ENCODE measurements at places on chromosomes 3 and 15.

DNA sequence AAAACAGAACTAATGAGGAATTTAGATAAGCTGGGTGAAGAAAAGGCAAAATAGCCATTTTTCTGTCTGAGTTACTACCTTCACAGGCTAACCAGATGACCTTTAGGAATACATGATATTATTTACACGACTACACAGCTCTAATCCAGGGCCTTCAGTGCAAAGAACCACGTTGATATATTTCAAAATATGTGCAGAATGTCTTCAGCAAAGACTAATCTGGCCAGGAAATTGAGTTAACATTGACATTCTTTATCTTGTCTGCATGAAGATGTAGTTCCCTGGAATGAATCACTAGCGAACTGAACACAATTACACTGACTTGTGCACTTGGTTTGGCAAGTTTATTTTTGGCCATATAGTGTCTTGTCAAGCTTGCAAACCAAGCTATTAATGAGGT lies 41.5 kb downstream of the PDHB start:
- no peak for DNase-seq

DNA sequence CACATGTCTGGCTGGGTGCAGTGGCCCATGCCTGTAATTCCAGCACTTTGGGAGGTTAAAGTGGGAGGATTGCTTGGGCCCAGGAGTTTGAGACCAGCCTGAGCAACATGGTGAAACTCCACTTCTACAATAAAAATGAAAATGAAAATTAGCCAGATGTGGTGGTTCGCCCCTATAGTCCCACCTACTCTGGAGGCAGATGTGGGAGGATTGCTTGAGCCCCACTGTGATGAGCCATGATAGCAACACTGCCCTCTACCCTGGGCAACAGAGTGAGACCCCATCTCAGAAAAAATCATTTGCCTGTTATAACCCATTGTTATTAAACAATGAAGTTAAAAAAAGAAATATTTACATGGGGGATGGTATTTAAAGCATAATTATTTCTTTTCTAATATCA lies 240.1 kb upstream of the ZPLD1 start:
- DNase-seq = no peak

DNA sequence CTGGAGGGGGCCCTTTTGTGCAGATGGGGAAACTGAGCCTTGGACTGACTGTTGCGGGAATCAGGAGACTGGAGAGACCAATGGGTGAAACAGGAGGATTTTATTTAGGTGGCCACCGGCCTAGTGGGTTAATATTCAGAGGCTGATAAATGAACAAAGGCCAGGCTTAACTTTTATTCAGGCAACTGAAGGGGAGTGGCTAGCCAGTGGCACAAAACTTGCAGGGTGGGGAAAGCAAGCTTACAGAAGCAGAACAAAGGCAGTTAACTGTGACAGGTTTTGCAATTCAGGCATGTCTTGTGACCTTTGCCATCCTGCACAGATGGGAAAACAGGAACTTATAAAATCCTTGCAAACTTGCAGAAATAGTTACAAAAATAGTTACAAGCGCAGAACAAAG lies 24.9 kb upstream of the ACAD9 start:
- DNase-seq = no peak

- no peak for DNase-seq
These were observed 29.6 kb upstream of the CSTA start for GRCh38 chr3:122295266-122296062.

DNA sequence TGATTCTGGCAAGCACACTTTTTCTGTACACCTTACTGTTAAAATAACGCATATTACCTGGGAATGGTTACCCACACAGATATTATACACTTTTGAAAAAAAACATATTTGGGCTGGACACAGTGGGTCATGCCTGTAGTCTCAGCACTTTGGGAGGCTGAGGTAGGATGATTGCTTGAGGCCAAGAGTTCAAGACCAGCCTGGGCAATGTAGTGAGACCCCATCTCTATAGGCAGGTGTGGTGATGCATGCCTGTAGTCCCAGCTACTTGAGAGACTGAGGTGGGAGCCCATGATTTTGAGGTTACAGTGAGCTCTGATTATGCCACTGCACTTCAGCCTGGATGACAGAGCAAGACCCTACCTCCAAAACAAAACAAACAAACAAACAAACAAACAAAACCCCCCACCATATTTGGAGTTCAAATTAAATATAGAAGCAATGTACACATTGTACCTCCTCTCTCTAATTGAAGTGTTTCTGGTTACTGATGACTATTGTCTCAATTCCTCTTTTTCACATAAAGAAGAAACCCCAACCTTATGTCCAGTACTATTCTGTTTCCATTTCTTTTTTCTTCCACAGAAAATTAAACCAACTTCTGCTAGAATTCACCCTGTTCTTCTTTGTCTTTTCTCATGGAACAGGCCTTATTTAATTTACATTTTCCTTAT lies 152.6 kb upstream of the UMPS start:
- DNase-seq = no peak

DNA sequence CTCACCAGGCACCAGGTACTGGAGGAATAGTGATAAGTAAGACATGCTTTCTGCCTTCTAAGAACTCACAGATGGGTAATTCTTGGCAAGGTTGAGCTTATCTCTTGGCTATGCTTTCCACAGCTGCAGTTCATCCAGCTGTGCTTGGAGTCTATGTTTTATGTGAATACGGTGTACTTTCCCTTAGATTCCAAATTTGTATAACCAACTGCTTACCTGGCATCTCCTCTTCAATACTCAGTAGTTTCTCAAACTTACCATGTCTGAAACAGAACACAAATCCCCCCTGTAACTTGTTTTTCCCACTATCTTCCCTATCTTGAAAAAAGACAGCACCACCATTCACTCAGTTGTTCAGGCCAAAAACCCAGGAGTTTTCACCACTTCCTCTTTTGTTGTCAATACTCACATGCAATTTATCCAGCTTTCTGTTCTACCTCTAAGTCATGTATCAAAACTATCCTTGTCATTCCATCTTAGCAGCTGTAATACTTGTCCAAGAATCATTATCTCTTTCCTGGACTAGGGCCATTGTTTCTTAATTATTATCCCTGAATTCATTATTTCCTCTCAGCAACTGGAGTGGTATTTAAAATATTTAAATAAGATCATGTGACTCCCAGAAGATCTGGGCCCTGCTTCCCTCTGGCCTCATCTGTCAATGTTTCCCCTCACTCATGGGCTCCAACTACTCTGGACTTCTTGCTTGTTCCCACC lies 32.6 kb downstream of the COL6A5 start:
- no peak for DNase-seq

DNA sequence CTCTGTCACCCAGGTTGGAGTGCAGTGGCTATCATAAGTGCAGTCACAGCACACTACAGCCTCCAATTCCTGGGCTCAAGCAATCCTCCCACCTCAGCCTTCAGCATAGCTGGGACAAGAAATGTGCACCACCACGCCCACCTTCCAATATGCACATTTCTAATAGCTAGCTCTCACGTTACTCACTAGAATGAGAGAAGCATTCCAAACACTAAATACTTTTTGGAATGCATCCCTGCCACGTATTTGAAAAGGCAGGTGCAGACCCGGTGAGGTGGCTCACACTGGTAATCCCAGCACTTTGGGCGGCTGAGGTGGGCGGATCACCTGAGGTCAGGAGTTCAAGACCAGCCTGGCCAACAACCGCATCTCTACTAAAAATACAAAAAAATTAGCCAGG lies 7.6 kb upstream of the TCF12 start:
- no peak for DNase-seq

GRCh38 chr3:137295336-137295735 lies 337.6 kb downstream of the IL20RB start:
- no peak for DNase-seq

GRCh38 chr3:29991198-29991597 lies 615.2 kb upstream of the TGFBR2 start:
- no peak for DNase-seq

DNA sequence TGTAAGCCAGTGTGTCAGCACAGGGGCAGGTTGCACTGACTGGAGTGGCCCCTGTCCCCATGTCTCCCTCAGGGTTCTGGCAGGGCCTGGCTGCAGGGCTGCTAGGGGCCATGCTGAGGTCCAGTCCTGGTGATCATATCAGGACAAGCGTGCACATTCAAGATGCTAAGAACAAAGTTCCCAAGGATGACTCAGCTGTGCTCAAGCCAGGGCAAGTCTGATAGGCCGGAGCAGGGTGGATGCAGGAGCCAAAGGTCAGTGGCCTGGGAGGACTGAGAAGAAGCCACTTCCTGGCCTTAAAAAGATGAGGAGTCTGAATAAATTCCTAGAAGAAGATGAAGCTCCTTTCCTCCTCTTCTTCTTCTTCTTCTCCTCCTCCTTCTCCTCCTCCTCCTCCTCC lies 353.2 kb downstream of the AGBL1 start:
- DNase-seq = no peak

DNA sequence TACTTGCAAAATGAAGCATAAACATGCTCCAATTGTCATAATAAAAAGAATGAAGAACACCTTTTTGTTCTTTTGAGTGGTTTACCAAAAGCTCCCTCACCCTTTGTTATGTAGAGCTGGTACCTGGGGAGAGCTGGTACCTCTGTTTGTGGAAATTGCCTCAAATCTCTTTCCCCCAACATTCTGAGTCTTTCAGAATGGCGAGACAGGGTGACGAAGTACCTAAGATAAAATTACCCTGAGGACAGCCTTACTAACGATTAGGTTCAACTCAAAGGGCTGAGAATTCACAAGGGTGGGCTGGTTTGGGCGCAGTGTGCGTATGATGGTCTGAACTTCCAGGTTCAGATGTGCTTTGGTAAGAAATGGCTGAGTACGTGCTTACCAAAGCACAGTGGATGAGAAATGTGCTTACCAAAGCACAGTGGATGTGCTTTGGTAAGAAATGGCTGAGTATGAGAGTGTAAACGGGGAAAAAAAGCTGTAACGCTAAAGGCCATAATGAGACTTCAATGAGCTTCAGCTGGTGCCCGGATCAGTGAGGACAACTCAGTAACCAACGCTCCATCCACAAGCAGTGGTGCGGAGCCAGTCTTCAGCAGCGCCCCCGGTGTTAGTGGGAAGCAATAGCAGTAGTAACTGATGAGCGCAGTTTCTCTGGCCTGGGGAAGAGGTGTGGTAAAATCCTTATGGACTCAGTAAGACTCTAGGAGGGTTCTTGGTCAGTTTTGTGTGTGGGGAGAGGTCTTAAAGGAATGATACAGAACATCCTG lies 72.3 kb upstream of the LRIG1 start:
- DNase-seq = no peak

DNA sequence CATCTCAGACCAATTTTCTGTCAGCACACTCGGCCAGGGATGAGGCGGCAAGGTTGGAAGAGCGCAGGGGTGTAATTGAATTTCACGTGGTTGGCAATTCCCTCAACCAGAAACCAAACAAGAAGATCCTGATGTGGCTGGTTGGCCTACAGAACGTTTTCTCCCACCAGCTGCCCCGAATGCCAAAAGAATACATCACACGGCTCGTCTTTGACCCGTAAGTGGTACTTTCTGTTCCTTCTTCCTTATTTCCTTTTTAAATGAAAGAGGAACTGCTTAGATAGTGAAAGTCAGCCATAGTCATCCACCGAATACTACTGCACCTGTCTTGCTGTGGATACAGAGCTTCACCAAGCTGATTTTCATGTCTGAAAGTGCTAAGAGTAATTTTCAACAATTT lies 60.1 kb downstream of the SGO1 start:
- no peak for DNase-seq

GRCh38 chr3:195057716-195058115 lies 213.2 kb downstream of the XXYLT1 start:
- no peak for DNase-seq

DNA sequence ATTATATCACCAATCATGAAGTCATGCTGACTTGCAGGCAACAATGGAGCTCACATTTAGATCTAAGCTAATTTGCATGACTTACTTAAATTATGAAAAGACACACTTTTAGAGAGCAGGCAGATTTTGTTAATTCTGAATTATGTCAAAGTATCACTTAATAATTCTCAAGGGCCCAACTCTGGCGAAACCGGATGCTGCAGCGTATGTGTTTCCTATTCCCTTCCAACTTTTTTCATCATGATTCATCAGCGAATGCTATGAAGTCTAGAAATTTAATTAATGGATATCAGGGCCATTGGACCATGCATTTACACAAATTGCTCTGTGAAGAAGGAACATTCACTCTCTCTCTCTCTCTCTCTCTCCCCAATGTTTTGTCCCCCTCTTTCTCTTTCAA lies 63.5 kb upstream of the GOLGA8A start:
- no peak for DNase-seq

DNA sequence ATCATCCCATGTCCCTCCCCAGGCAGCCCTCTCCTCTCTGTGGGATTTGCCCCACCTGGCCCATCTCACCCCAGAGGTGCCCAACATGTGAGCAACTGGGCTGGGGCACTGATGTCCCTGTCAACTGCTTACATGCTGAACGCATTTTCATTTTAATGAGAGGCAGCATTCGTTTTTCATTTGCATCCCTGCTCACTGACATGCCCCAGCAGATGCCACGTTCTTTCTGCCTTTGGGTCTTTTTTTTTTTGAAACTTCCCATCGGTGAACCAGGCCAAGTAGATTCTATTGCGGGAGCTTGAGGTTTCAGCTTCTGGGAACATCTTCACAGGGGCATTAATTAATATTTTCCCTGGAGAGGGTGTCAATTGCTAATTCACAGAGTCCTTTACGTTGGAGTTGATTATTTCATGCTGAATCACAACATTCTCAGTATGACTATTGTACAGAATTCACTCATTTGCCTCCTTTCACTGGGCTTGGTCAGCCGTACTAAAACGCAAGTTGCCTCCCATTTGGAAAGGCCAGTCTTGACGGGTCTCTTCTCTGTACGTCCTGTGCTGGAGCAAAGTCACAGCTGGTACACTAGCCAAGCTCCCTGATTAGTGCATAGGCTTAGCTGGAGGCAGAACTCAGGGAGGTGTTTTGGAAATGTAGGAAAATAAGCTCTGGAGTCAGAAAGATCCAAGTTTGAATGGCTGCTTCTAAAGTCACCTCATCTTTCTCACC lies 69.8 kb downstream of the CHRNA7 start:
- no peak for DNase-seq

- no peak for DNase-seq
These were observed 311.3 kb downstream of the PLCL2 start for GRCh38 chr3:17195856-17196604.

GRCh38 chr15:75821786-75822345 lies 21.4 kb upstream of the UBE2Q2 start:
- no peak for DNase-seq

- DNase-seq = no peak
These were observed 55.0 kb downstream of the GOLIM4 start for GRCh38 chr3:168040607-168041208.

GRCh38 chr3:189227249-189227648 lies 55.5 kb downstream of the TPRG1 start:
- DNase-seq = no peak

- no peak for DNase-seq
These were observed 79.3 kb downstream of the ADAMTSL3 start for GRCh38 chr15:83733206-83733605.

- no peak for DNase-seq
These were observed 46.5 kb downstream of the SYNPR start for GRCh38 chr3:63324621-63325020.
